ENCODE measurements at places on chromosomes 12 and 14. TPM values are rescaled to one million over a fixed set of nuclear protein-coding genes. Genes with fewer than 3 reads are reported as not detected.

DNA sequence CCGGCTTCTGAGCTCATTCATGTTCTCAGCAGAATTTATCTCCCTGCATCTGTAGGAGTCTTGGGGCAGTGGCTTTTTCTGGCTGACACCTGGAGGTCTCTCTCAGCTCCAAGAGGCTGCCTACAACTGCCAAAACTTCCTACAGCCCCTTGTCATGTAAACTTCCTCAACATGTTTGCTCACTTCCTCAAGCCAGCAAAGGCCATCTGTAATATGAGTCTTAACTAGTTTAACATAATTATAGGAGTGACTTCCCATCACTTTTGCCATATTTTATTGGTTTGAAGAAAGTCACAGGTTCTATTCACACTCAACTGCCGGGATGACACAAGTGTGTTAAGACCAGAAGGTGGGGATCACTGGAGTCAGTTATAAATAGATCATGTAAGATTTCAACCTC, 194.0 kb downstream of the VRK1 start:
- DNase-seq: no peak

- DNase-seq: no peak
Observed at GRCh38 chr12:101327051-101327450, 47.1 kb downstream of the UTP20 start.

DNA sequence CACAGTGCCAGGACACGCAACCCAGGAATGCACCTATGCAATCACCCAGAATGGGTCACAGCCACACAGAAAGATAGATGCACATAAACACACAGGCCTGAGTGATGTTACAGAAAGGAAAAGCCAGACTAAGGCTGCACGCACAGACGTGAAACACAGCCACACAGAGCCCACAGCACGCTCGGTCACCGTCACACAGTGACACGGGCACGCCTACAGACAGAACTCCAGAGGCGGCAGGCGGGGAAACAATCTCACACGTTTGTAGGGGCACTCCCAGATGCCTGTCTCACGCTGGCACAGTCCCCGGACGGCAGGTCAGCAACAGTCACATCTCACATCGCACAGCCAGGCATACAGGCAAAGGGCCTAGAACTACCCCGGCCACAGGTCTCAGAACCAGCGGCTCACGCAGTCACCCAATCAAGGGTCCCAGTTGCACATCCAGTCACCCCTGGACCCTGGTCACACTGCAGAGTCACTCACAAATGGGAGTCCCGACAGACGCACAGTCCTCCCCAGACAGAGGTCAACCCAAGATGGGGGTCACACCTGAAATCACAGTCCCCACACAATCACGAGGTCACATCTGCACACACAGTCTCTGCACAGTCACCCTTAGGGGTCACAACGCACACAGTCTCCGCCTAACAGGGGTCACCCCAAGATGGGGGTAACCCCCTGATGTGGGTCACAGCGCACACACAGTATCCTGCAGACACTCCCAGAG, 790 bp downstream of the SSH1 start:
- DNase-seq: peak; percentile 79

DNA sequence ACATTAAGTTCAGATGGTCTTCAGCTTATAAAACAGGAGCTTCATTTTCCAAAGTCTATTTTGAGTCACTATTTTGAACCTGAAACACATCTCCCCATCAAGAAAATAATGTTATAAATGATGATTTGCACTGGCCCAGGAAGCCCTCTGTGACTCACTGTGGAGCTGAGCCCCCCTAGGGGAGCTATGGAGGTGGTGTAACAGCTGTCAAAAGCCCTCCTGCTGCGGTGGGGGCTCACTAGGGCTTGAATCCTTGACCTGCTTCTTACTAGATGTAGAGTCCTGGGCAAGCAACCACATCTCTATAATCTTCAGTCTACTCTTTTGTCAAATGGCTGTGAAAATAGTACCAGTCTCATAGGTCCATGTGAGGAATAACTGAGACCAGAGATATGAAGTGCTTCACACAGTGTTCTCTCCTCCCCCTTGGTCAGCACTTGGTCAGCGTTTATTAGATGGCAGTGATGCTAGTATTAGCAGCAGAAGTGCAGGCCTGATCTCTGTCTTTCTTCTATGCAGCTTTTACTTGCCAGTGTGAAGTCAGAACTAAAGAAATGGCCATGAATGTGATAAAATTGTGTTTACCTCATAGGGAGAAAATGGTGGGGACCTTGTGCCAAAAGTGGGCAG, 83.4 kb downstream of the RTN1 start:
- no peak for DNase-seq

- no peak for DNase-seq
Observed at GRCh38 chr12:93939641-93940325, 208.6 kb upstream of the PLXNC1 start.

SLC25A47 gene
- not detected for total RNA-seq

ADAMTS20 gene
- total RNA-seq: not detected

DNA sequence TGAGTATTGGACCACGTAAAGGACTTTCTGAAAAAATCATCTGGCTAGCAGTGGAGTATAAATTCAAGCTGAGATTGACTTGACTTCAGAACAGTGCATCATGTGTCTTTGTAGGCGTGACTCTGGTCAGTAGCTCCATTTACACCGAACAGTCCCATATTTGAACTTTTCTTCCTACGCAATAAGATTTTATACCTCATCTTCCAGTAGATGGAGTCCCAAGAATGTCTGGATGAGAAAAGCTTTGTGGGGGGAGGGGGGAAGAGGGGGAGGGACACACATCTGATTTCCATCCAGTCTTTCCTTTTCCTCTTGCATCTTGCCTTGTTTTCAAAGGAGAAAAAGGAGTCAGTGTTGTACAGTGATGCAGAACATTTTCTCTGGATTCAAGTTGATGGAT, 241.0 kb downstream of the EMP1 start:
- no peak for DNase-seq

- no peak for DNase-seq
Observed at GRCh38 chr14:33127531-33127930, 188.9 kb downstream of the NPAS3 start.

- no peak for DNase-seq
Observed at GRCh38 chr12:2094597-2094996, 41.8 kb downstream of the CACNA1C start.

- DNase-seq: no peak
Observed at GRCh38 chr12:81208187-81208911, 130.5 kb downstream of the ACSS3 start.

GRCh38 chr12:65477721-65478120, 199.2 kb downstream of the MSRB3 start:
- DNase-seq: no peak

DNA sequence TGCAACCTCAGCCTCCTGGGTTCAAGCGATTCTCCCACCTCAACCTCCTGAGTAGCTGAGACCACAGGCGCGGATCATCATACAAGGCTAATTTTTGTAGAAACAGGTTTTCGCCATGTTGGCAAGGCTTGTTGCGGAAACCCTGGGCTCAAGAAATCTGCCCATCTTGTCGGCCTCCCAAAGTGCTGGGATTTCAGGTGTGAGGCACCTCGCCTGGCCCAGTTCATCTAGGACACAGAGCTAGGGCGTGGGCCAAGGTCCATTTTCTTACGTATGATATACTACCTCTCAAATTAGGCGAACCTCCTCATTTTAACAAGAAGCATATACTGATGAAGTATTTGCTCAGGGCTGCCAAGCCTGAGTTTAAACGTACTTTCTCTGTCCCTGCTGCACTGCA, 2.1 kb downstream of the RPS29 start:
- no peak for DNase-seq

GRCh38 chr12:71392521-71393145, 47.0 kb upstream of the LGR5 start:
- no peak for DNase-seq

GRCh38 chr12:2387103-2387834, 334.5 kb downstream of the CACNA1C start:
- no peak for DNase-seq

All from sciatic nerve (tissue), 2 donors.